AG04450 (cell line): ENCODE measurements at places on chromosomes 4 and X.

GRCh38 chrX:125742811-125743210 is 423.1 kb downstream of the TEX13C start:
- no peak for DNase-seq

GRCh38 chr4:99463566-99463965 is 28.4 kb upstream of the ADH7 start:
- DNase-seq = no peak

DNA sequence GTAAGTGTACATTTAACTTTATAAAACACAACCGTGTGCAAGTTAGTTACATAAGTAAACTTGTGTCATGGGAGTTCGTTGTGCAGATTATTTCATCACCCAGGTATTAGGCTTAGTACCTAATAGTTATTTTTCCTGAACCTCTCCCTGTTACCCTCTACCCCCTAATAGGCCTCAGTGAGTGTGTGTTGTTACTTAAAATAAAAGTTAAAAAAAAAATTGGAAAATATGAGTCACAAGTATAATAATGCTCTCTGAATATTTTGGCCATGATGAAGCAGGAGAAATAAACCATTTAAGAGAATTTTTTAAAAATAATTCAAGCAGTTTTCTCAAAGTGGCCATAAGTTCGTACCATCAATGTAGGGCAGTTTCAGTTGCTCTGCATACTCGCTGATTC is 105.1 kb upstream of the GRID2 start:
- DNase-seq = peak; percentile 13

GRCh38 chrX:155134255-155134654 is 62.9 kb downstream of the BRCC3 start:
- DNase-seq = no peak

GRCh38 chrX:24528605-24529004 is 63.5 kb downstream of the PDK3 start:
- no peak for DNase-seq

DNA sequence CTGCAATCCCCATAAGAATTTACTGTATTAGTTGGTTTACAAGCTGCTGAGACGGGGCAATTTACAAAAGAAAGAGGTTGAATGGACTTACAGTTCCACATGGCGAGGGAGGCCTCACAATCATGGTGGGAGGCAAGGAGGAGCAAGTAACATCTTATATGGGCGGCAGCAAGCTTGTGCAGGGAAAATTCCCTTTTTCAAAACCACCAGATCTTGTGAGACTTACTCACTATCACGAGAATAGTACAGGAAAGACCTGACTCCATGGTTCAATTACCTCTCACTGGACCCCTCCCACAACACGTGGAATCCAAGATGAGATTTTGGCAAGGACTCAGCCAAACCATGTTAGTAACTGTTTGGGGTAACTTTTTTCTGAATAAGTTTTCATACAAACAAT is 1.8 kb upstream of the SPATA18 start:
- DNase-seq = no peak

DNA sequence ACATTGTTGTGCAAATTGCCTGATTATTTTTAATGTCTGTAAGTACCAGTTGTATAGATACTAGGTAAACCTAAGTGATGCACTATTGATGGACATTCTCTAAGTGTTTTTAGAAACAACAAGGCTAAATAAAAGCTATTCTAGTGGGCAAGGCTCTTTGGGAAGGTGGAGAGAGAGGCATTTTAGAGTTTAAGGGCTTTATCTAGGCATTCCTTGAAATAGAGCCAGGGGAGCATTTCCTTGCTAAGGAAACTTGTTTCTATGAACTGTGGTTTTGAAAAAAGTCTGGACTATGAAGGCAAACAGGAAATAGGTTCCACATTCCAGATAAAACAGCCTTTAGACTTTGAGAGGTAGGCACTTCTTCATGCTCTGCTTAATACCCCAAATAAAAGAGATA is 23.8 kb downstream of the BMX start:
- no peak for DNase-seq

DNA sequence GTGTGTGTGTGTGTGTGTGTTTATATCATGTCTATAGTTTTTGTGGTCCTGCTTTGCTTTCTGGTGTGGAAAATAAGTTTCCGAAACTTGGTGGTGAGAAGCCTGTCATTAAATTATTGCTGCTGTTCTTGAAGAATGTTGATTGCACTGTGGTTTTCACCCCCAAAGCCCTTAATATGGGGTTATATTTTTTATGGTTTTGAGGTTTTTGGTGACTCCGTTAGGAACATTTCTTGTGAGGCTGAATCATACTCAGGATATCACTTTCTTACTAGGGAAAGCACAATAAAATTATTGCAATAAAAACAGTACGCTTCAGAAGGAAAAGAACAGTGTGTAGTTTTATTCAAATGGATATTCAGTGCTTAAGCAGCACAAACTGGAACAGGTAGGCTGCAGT is 539.1 kb upstream of the MAGEB18 start:
- no peak for DNase-seq

GRCh38 chrX:71618303-71618721 is at the start of gene CXCR3:
TSS of gene CXCR3 (minus strand) at chrX:71618511. CDS start at chrX:71618449, 62 bp downstream.
- DNase-seq = no peak

GRCh38 chr4:182619660-182620059 is 297.5 kb downstream of the DCTD start:
- DNase-seq = no peak

GRCh38 chrX:110401135-110401534 is 42.5 kb downstream of the RTL9 start:
- DNase-seq = no peak

- DNase-seq = no peak
Measured at GRCh38 chr4:123443401-123444289, 47.0 kb downstream of the SPRY1 start.

- no peak for DNase-seq
Measured at GRCh38 chrX:153667281-153667955, 6.2 kb downstream of the PNCK start.

- DNase-seq = no peak
Measured at GRCh38 chr4:40946652-40947051, 196.9 kb downstream of the NSUN7 start.

- peak; percentile 20 for DNase-seq
Measured at GRCh38 chr4:120801137-120801758, 121.3 kb downstream of the PRDM5 start.

- DNase-seq = no peak
Measured at GRCh38 chr4:112060212-112060611, 85.0 kb upstream of the FAM241A start.

- DNase-seq = no peak
Measured at GRCh38 chr4:48033825-48034413, 17.3 kb downstream of the NIPAL1 start.

DNA sequence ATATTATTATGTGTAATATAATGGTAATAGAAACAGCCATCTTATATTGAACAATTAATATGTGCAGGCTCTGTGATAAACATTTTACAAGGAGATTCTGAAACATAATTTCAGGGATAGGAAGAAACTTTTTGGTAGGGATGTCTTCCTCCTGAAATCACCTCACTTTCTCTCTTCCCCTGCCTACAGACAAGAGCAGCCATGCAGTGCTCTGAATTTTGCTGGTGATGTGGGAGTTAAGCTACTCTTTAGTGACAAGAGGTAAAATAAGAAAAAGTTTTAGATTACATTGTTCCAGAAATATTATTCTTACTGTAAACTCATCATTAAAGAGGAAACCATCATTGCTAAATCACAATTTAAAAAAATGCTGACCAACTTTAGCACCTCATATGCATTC is 36.1 kb downstream of the LARP7 start:
- no peak for DNase-seq

GRCh38 chr4:149788300-149788699 is 27.3 kb downstream of the IQCM start:
- no peak for DNase-seq

GRCh38 chr4:55980725-55981124 is 32.0 kb downstream of the CEP135 start:
- no peak for DNase-seq

GRCh38 chr4:26069218-26069617 is 155.2 kb downstream of the SMIM20 start:
- no peak for DNase-seq

DNA sequence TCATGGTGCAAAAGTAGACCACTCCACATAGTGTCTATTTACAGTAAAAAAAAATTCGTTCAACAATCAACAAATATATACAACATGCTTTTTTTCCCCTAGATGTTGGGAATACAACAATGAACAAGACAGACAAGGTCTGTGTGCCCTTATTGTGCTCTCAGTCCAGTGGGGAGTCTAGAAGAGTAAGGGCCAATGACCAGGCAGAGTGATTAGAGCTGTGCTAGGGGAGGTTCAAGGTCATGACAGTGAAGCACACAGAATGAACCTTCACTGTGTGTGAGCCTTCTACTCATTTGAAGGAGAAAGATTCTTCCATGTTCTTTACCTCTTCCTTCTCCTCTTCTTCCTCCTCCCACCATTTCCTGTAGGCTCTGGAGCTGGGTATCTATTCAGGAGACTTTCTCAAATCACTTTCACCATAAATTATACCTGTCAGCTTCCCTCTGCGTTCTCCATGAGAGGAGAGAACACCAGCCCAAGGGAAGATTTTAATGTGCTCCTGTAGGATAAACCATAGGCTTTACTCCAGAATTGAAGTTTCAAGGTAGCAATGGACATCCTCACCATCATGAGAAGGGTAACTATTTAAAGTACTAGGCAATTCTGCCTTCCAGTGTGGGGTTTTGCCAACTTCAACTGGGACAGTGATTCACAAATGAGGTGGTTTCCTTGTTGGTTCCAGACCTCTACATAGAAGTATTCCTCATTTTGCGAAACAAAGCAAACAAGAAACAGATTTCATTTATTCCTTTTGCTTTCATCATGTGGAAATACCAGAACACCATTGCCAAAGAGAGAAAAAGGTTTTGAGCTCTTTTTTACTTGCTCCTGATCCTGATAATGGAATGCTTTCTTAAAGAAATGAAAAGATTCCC is 246.9 kb upstream of the GPC4 start:
- DNase-seq = no peak

GRCh38 chrX:5388087-5388486 is 840.6 kb downstream of the NLGN4X start:
- no peak for DNase-seq

DNA sequence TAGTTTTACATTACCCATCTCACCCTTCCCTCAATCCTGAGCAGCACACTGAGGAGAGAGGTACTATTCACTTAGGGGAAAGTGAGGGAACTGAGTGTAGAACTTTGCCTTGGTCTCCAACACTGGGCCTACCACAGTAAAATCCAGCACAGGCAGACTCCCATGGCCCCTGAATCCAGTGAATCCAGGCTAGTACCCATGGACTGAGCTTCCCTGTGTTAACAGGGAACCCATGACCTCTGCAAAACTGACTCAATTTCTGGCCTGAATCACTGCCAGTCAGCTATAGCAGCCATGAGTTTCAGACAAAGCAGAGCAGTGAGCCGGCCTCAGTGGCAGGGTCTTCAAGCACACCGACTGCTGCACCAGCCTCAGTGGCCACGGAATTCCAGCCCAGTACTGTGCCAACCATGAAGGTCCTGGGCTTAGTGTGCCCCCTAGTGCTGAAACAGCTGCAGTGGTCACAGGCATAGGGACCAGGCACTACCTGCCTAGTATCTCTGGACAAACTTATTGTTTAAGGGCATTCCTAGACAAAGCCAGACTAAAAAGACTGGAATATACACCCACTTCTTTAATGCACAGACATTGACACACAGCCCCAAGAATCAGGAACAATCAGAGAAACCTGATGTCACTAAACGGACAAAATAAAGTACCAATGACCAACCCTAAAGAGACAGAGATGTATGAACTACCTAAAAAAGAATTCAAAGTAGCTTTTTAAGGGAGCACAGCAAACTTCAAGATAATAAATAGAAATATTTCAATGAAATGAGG is 127.4 kb upstream of the RPL34 start:
- no peak for DNase-seq

- no peak for DNase-seq
Measured at GRCh38 chr4:172348426-172348825, 535.2 kb downstream of the GALNTL6 start.

- DNase-seq = no peak
Measured at GRCh38 chr4:42638993-42639392, 17.9 kb downstream of the ATP8A1 start.

- no peak for DNase-seq
Measured at GRCh38 chr4:149690726-149691125, 124.9 kb downstream of the IQCM start.

GRCh38 chr4:126486377-126486776 is 1146.4 kb upstream of the INTU start:
- no peak for DNase-seq

DNA sequence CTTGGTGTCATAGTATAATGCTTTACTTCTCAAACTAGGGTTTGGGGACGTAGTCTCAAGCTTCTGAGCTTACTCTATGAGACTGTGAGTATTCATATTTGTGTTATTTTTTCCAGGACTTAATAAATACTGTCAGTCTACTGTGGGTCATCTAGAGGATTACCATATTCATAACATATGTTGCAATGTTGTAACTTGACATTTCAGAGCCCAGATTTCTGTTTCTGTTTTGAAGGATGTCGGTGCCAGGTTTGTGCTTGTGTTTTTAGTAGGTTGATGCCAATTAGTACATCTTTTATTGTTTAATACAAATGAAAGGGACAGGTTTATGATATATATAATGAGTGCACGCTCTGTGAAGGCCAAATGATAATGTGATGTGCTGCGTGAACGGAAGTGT is 69.6 kb downstream of the SPANXN4 start:
- DNase-seq = no peak

DNA sequence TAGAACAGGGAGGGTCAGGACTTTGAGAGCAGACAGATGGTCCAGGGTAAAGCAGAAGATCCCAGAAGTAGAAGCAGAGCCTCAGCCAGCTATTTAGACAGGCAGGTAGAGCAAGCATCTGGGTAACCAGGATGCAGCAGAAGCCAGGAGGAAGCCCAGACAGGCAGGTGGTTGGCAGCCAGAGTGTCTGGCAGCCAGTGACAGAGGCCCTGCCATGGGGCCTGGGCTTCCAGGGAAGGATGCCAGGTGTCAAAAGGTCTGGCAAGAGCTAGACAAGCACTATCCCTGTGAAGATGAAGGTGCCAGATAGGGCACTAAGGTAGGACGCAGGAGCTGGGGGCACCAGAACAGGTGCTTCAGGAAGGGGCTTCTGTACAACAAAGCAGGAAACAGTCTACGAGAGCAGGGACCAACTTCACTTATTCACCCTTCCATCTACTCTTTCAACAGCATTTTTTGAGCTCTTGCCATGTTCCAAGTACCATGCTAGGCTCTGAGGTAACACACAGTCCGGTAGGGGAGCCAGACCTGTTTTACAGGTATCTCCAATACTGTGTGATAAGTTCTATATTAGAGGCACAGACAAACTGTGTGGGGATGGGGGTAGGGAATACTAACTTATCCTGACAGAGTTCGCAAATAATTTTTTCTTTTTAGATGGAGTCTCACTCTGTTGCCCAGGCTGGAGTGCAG is 38.1 kb upstream of the GJB1 start:
- DNase-seq = no peak

GRCh38 chrX:18931972-18932371 is 51.9 kb downstream of the PHKA2 start:
- no peak for DNase-seq

- DNase-seq = no peak
Measured at GRCh38 chr4:122450847-122451246, 5.7 kb downstream of the IL2 start.
